ENCODE measurements at places on chromosomes 12 and 14.

- H3K27ac ChIP-seq: no peak overlapping the region
- H3K36me3 ChIP-seq: no peaks in the 10 kb centered on the region
- H3K27me3 ChIP-seq: peaks cover 99% of the 10 kb centered on the region
- peaks cover 3% of the 10 kb centered on the region for H3K4me1 ChIP-seq
- DNase-seq: no peak
- no peak overlapping the region for H3K4me3 ChIP-seq
Observed at GRCh38 chr14:60506462-60506984, 2.4 kb upstream of the SIX6 start.

DNA sequence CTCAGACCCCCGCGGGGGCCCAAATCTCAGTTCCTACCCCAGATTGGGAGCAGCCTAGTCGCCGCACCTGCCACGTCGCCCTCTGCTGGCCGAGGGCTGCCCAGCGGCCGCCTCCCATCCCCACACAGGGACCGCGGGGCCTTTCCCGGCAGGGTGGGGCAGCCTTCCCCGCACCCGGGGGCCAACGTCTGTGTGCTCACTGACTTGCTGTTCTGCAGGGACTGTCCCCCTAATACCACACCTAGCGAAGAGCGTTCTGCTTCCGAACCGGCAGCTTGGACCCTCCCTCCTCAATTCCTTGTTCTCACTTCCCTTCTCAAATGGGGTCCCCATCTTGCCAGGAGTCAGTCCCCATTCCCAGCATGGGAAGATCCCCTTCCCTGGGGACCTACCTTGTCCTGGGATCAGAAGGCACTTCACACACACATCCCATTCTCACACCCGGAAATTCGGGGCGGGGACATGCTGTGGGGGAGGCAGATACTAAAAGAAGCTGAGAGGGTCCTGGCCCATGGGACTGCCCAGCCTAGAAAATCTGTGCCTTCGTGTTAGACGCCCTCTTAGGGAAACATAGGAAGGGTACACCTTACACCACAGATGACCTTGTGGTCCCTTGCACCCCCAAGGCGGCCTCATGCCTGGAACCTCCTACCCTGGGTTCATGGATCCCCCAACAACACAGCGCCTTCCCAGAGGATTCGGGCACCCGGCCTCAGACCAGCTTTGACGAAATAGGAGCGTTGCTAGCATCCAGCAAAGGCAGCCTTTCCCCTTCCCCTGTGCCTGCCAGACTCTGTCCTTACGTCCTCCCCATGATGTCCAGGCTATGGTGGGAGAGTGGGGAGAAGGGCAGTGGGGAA is 16.4 kb downstream of the ACVRL1 start:
- H3K27me3 ChIP-seq: no peaks in the 10 kb centered on the region
- H3K27ac ChIP-seq: no peak overlapping the region
- H3K4me3 ChIP-seq: no peak overlapping the region
- peaks cover 28% of the 10 kb centered on the region for H3K4me1 ChIP-seq
- no peak for DNase-seq
- H3K36me3 ChIP-seq: no peaks in the 10 kb centered on the region

DNA sequence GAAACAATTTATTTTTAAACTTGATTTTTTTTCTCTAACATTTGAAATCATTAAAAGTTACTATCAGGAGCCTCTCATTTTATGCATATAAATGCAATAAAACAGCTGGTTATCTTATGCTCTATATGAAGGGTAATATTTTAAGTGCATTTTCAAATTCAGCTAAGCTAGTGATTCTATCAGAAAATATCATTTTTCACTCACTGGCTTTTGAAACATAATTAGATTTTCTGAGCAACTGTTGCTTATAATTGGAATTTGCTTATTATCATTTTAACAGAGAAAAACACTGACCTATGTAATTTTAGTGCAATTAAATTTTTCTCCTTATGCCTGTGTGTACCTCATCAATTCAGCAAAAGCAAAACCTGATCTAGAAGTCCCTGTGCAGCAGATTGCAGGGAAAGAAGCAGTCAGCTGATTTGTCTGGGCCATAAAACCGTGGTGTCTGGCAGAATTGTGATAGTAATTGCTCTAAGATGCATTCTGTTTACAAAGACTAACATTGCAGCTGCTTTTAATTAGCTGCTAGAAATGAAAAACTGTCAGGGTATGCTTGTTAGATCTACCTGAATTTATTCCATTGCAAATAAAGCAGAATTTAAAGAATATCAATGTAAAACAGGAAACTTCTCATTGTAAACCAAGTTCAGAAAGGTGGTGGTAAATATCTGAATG is 75.0 kb downstream of the BICD1 start:
- no peak overlapping the region for H3K27ac ChIP-seq
- H3K27me3 ChIP-seq: no peaks in the 10 kb centered on the region
- no peaks in the 10 kb centered on the region for H3K4me1 ChIP-seq
- H3K36me3 ChIP-seq: peaks cover 18% of the 10 kb centered on the region
- H3K4me3 ChIP-seq: no peak overlapping the region

DNA sequence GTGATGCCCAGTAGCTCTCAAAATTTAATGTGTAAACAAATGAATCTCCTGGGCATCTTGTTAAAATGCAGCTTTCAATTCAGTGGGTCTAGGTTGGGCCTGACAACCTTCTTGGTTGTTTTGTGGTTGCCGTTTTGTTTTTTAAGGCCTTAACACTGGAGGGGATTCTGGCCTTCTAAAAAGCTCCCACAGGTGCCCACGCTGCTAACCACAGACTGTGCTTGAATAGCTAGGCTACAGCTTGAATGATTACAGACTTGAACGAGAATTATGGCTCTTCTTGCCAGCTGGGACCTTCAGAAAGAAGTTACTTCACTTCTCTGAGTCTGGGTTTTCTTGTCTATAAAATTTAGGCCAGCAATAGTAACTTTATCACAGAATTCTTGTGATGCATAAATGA is 1.3 kb upstream of the FLVCR2 start:
- H3K27me3 ChIP-seq: peaks cover 21% of the 10 kb centered on the region
- no peak for DNase-seq
- peaks cover 6% of the 10 kb centered on the region for H3K4me1 ChIP-seq

DNA sequence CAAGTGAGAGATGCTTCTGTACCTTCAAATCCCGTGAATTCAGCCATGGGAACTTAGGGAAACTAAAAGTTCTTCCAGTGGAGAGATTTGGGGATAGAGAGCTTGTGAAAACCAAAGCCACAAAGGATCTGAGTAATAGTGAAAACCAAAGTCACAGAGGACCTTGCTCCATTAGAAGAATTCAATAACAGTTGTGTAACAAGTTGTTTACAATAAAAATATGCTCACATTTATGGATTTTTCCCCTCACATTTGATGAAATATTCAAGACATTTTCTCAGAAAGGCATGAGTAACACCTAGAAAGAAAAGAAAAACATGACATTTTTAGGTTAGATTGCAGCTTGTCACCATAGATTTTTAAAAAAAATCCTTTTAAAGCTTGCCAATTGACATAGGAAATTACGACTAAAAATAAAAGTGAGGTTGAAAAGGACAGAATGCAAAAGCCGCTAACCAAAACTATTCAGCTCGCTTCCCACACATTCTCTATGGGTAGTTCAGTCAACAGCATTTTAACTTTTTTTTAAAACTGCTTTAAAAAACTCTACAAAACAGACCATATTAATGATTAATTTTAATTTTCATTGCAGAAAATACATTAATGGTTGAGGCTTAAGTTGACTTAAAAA is 113.2 kb downstream of the CAND1 start:
- H3K4me3 ChIP-seq: no peak overlapping the region
- H3K27me3 ChIP-seq: no peaks in the 10 kb centered on the region
- H3K27ac ChIP-seq: no peak overlapping the region
- DNase-seq: no peak

Measured in type B pancreatic cell (in vitro differentiated cells).